ENCODE measurements at places on chromosomes 5 and 9.

DNA sequence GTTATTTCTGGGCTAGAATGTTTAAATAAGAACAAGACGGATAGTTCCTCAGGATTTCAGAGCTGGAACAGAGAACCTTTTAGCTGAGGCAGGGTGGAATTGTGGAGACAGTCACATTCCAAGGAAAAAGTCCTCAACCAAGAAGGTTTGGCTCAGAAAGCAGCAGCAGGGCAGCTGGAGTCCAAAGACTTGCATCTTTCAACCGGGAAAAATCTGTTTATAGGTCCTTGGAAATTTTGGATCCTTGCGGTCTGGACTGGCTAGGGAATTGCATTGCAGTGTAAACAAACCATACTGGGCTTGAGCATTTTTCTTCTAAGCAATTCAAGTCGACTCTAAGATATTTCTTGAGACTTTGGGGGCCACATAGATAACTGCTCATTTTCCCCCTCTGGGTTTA lies 40.8 kb upstream of the HMHB1 start:
- no peak for DNase-seq

- no peak for DNase-seq
Measured at GRCh38 chr9:38527503-38527902, 92.9 kb downstream of the ANKRD18A start.

DNA sequence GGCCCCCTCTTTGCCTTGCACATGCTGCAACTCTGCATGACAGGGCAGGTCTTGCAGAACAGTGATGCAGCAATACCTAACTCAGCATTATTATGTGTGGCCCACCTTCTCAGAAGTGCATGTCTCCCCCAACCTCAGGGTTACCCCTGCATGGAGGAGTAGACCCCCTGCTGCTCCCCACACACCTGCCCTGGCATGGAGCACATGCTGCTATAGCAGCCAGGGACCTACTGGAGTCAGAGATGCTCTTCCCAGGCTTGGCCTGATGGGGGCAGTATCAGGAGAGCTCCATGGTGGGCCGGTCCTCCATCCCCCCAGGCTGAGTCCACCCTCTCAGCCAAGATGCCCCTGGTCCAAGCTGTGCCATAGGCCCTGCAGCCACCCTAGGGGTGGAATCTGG lies 13.2 kb upstream of the BOD1 start:
- no peak for DNase-seq

DNA sequence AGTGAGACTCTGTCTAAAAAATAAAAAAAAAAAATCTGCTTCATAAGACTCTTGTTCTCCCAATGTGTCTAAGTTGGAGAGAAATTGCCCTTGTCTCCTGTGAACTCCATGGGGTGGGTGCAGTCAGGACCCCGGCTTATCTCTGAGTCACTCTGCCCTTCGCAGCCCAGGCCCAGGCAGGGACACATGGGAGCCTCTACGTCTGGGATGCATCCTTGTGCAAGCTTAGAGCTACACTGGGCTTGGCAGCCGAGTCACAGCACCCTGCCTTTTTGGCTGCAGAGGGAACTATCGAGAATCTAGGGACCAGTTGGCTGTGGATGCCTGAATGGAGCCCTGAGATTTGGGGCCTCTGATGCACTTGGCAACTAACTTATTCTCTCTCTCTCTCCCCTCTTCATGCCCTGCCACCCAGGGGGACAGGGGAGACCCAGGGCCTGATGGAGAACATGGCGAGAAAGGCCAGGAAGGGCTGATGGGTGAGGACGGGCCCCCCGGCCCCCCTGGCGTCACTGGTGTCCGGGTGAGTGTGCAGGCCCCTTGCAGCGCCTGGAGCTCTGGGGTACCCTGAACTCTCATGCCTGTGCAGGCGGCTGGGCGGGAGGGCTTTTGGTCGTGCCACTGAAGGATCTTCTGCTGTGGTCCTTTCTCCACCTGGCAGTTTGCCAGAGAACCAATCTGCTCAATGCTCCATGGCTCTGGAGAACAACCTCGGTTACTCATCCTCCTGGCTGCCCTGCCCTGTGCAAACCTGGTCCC lies 47.5 kb upstream of the ORM1 start:
- DNase-seq = no peak

GRCh38 chr5:139473105-139473504 lies 2.3 kb downstream of the SMIM33 start:
- no peak for DNase-seq

- no peak for DNase-seq
Measured at GRCh38 chr9:21672140-21672539, 130.3 kb upstream of the MTAP start.

DNA sequence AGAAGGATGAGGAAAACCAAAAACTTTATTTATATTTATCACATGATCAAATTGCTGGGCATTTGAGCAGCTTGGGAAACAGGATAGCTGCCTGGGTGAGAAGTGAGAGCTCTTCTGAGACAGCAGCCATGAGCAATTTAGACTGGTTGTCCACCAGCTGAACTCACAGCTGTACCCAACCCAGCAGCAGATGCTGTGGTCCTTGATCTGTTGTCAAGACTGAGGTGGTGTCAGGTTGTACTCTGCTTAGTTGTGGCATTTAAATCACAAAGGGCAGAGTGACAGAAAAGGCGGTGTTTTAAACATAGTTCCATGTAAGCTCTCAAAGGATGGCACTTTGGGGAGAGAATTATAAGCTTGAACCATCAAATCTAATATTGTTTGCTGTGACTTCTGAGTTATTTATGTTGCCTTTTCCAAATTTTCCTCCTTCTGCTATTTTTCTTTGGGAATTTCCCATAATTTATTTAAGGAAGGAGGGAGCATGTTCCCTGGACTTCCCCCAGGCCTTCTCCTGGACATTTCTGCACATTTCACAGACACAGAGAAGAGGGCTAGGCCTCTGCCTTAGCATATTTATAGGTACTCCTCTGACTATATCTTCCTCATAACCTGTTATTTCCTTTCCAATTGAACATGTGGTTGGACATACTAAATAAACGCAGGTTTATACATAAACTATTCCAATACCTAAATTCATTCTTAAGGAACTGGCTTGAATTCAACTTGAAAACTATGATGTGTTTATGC lies 117.7 kb upstream of the FER start:
- DNase-seq = no peak

DNA sequence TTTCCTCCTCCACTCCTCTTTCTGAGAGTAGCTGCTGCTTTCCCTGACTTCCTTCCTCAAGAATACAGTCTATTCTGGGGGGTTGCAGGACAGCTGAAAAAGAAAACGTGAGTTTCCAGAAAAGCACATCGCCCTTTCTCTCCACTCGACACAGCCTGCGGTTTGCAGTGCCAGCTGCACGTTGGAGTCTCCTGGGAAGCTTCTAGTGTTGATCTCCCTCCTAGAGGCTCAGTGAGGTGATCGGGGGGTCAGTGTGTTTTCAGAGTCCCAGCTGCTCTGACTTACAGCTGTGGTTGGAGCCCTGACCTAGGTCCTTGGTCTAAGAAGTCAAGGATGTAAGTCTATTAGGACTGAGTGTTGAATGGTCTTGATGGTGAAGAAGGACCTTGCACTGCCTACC lies 25.0 kb upstream of the SUSD3 start:
- no peak for DNase-seq

DNA sequence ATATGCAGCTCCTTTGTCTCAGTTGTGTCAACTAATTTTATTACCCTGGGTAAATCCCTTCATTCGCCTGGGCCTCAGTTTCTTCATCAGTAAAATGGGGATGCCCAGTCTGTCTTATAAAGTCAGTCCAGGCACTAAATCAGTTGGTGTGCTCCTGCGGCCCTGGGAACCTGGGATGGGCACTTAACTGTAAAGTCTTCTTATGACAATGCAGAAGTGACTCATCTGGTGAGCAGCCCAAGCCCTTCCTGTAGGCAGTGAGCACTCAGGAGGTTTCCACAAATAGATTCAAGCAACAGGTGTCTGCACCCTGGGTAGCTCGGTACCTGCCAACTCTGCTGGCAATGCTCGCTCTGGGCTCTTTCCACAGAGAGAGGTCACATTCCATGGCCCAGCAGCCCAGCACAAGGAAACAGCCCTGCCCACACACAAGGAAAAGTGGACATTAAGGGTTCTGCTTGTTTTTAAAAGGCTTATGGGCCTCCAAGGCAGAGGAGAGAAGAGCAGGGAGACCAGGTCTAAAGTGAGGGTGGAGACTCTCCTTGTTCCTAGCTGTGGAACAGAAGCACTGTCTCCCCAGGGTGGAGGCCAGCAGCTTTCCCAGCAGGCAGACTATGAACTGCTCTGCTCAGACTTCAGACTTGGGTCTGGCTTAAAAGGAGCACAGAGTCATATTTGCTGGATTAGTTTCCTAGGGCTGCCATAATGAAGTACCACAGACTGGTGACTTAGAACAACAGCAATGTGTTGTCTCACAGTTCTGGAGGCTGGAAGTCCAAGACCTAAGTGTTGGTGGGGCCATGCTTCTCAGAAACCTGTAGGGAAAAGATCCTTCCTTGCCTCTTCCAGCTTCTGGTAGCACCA lies 89.7 kb upstream of the ADRA1B start:
- DNase-seq = peak; percentile 15

- peak; percentile 30 for DNase-seq
Measured at GRCh38 chr9:16023446-16023845, 470.6 kb downstream of the CCDC171 start.

DNA sequence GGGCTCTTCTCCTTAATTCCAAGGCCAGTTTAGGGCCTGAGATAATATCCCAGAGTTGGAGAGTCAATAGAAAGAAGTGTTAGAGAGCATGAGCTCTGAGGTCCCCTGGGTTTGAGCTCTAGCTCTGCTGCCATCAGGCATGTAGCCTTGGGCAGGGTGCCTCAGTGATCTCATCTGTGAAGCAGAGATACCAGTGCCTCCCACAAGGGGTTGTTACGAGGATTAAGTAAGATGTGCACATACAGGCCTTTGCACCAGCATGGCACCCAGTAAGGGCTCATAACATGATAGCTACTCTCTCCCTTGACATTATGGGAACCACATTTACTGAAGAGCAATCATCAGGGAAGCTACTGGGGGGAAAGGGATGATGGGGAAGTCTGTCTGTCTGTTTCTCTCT lies 265.7 kb downstream of the HSPA4 start:
- DNase-seq = no peak

DNA sequence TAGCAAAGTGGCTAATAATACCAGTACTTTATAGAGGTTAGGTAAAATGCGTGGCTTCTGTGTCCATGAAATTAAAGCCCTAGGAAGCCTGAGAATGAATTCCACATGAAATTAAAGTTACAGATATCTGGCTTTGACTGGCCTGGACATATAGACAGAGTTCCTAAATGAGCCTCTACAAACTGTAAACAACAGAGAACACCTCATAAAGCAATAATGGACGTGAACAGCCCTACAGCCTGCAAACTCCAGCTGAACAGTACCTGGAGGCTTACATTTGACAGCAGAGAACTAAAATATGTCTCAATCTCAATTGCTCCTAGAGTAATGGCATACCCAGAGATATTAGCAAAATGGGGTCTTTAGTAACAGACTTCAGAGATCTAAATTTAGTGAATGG lies 28.7 kb downstream of the GOLPH3 start:
- DNase-seq = no peak

GRCh38 chr5:54361691-54362411 lies 51.5 kb upstream of the ARL15 start:
- no peak for DNase-seq

GRCh38 chr5:1908931-1909330 lies 26.2 kb upstream of the IRX4 start:
- no peak for DNase-seq

DNA sequence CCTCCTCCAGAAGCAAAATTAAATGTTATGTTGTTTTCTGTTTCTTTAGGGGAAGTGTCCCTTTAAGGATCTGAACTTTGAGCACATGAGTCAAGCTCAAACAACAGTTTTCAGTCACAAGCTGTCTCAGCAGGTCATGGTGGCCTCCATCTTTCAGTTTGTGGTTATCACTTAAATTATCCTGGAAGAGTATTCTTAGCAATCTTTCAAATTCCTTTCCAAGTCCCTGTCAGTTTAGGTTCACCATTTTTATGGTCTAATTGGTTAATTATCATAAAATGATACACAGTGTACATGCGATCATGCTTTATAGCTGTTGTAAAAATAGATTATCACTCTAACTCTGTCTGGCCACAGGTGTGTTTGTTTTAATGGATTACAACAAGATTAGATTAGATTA lies 43.1 kb upstream of the SELENOP start:
- no peak for DNase-seq

DNA sequence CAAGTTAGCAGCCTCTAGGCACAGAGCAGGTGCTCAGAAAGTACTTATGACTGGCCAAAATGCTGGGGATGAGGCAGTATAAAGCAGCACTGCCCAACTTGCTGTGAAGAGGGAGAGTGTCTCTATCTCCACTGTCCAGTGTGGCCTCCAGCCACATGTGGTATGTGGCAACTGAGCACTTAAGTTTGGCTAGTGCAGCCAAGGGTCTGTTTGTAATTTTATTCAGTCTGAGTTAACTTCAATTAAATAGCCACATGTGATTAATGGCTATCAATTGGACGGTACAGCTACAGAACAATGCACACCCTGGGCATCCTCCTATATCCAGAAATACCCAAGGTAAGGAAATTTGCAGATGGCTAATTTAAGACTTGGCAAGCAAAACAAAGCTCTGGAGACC lies 26.9 kb downstream of the ROR2 start:
- DNase-seq = no peak

Measured in amniotic stem cell (primary cell).